ENCODE measurements at places on chromosomes 3 and 15.
A peak's percentile ranks its signal among the peaks of the same experiment; 100 is the strongest.

DNA sequence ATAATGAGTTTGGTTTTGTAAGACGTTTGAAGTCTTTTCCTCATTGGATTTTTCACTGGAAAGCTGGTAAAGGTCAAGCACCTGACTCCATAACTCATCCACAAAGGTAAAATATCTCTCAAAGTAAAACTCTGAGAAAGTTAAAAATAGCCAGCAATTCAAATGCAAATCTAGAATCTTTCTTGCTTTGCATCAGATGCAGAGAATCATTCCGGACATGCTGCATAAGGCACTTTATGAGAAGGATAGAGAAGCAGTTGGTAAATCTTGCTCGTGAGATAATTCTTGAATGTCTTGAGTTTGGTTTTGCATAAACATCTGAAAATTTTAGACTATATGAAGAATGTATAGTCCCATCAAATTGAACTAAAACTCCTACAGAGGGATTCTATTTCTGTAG is 9.1 kb downstream of the KCNMB2 start:
- DNase-seq: no peak

DNA sequence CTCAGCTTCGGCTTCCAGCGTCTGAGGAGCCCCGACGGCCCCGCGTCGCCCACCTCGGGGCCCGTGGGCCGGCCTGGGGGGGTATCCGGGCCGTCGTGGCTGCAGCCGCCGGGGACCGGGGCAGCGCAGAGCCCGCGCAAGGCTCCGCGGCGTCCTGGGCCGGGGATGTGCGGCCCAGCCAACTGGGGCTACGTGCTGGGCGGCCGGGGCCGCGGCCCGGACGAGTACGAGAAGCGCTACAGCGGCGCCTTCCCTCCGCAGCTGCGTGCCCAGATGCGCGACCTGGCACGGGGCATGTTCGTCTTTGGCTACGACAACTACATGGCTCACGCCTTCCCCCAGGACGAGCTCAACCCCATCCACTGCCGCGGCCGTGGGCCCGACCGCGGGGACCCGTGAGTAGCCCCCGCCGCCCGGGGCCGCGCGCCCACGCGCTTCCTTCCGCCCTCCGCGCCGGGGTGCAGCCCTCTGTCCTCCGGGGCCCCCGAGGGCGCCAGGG is 462 bp downstream of the EDEM1 start:
- DNase-seq: peak; percentile 74

GRCh38 chr3:131526801-131527347 is 24.1 kb upstream of the MRPL3 start:
- peak; percentile 80 for DNase-seq

GRCh38 chr15:82108489-82109078 is 62.8 kb upstream of the MEX3B start:
- peak; percentile 79 for DNase-seq

DNA sequence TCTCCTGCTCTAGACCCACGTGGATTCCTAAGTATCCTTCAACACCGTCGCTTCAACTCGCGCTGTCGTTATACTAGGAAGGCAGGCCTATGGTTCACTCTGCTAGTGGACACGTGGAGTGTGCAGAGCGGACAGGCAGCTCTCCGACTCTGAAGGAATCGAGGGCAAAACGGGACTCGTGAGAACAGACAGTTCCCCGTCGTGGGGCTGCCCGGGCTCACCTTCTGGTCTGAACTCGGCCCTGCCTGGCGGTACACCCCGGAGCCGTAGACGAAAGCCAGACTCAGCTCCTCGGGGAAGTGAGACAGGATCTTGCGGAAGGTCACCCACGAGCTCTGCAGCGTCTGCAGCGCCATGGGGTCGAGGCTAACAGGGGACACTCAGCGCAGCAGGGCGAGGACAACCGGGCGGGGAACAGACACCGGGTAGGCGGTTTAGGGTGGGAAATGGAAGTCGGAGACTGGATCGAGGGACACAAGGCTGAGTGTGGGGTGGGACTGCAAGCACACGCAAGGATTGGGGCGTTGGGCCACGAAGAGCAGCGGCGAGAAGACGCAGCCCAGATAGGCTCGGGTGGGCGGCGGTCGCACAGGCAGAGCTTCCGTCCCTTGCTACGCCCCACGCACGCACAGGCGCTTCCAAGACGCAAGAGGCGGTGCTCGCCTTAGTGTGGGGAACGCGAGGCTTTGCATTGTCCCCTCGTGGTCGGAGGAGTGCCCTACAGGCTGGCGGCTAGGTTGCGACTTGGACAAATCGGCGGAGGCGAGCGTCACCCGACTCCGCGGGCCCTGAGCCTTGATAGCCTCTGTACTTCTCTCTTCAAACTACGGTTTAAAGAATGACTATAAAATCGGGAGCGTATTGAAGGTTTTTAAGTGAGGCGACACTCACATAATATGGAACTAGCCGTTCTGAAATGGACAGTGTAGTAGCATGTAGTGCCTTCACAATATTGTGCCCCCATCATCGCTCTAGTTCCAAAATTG is at the start of gene TAMM41:
TAMM41 (minus strand) TSS at position 605 of the 986 bp plus-strand sequence; CDS start at position 356, 249 bp downstream.
- peak; percentile 94 for DNase-seq

DNA sequence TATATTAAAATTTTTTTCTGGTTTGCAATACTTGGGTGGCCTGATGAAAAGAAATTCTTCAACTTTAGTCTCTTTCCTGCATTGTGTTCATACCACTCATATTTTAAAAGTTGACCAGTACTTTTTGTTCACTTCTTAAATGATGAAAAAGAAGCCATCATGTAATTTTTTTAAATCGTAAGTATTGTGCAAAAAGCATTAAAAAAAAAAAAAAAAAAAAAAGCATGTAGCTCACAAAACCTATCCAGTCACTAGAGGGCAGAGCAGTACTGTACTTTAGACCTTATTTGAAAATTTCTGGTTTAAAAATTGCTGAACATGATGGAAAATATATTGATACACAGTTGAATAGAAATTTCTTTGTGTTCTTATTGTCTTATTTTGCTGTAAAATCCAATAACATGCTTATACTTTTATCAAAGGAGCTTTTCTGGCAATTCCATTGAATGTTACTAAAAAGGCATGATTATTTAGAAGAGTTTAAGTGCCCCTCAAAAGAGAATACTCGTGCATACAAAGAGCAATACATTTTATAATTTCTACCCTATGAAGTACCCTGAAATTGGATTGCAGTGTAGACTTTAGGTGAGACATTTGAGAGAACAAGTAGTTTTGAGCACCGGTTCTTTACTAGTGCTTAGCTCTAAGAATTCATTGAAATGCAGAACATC is 137.7 kb downstream of the BBX start:
- DNase-seq: peak; percentile 44

- no peak for DNase-seq
These were observed 629.2 kb upstream of the ZNF385D start for GRCh38 chr3:22380253-22380652.

All from astrocyte of the hippocampus (primary cell).